ENCODE measurements at places on chromosomes 3 and 15.
A peak's percentile ranks its signal among the peaks of the same experiment; 100 is the strongest.

DNA sequence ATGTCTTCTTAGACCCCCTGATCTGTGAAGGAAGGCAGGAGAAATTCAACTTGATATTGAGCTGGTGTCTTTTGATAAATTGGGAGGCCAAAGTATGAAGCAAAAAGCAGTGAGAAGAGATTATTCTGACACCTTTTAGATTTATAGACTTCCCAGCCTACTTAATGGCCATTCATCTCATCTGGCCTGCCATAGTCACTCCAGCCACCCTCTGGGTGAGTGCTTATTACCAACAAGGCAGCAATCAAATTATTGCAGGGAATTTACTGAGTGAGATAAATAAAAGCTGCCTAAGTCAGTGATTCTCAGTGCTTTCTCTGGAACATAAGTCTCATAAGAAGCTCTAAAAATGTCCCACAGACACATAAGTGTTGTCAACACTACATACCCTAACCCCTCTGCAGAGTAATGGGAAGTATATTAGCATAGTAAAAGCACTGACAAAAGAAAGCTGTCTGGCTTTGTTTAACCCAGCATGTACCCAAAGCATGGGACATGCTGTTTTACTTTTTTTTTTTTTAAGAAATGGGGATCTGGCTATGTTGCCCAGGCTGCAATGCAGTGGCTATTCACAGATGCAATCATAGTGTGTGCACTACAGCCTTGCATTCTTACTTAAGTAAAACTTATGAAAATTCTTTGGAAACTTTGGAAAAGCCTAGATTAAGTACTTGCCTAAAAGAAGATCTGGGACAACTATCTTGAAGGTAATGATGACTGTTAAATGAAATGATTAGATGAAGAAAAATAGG, 725.3 kb downstream of the TUSC7 start:
- no peak for DNase-seq

DNA sequence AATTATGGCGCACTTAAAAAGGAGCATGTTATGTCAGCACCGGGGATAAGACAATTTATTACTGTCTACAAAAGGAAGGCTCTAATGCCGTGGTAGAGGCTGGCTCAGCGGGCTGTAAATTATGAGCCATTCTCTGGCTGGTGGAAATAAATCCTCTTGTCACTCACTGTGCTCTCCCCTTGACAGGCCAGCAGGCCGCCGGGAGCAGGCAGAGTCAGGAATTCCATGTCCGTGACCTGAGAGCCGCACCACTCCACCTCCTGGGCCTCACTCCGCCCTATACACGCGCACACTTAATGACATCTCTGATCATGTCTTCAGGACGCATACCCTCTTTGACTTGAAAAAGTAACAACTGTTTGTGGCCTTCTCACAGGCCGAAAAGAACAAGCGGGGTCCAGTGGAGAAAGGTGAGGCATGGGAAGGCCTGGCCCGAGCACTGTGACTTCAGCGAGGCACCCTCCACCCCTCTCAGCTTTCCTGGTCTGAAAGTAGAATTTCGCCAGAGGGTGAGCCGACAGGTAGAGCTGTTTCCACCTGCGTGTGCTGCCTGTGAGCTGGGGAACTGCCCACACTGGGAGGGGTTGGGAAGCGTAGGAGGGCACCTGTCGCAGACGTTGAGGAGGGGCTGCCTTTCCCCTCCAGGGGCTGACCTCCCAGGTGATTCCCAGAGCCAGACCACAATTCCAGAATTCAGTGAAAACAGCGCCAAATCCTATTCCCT, 13.2 kb upstream of the PCSK6 start:
- no peak for DNase-seq

- no peak for DNase-seq
These were observed 38.2 kb downstream of the FILIP1L start for GRCh38 chr3:100075851-100076730.

- no peak for DNase-seq
These were observed 93.1 kb downstream of the FRMD5 start for GRCh38 chr15:44101944-44102343.

- no peak for DNase-seq
These were observed 1.2 kb upstream of the HYAL1 start for GRCh38 chr3:50304601-50305000.

- DNase-seq = no peak
These were observed 31.1 kb downstream of the FBXL22 start for GRCh38 chr15:63628123-63628822.

DNA sequence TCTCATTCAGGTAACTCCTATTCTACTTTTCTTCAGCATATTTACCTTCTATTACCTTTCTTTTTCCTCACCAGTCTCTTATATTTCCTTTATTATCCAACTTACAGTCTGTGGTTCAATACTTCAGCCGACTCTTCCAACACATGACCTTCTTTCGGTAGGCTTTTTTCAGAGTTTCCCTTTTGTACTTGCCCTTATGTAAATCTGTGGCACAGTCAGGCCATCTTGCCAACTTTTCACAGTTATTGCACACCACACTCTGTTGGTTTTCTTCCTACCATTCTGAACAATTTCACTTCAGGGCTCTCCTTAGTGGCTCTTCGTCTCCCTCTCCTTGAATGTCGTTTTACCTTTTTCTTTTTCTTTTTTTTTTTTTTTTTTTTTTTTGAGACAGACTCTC, 427.8 kb downstream of the LPP start:
- DNase-seq = no peak

DNA sequence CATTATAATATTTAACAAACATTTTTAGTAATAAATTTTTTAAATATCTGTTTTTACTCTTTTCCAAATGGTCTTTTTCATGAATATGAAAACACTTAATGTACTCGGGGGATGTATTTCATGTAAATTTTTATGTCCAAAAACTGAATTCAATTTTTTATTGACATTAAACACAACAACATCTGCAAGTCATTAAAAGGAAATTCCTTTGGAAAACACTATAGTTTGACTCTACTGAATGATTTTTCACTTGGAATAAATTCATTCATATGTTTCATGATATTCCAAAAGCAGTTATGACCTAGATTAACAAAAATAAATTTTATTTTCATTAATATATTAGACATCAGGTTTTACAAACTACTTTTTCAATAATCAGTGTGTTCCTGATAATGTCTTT, 239.8 kb upstream of the AGTR1 start:
- no peak for DNase-seq

- no peak for DNase-seq
These were observed 61.4 kb downstream of the ZNF609 start for GRCh38 chr15:64521726-64522164.

- peak; percentile 55 for DNase-seq
These were observed 2.8 kb downstream of the SQOR start for GRCh38 chr15:45637552-45638033.

- no peak for DNase-seq
These were observed 23.9 kb upstream of the XIRP1 start for GRCh38 chr3:39216176-39216790.

GRCh38 chr3:30113906-30114305, 492.5 kb upstream of the TGFBR2 start:
- DNase-seq = no peak

DNA sequence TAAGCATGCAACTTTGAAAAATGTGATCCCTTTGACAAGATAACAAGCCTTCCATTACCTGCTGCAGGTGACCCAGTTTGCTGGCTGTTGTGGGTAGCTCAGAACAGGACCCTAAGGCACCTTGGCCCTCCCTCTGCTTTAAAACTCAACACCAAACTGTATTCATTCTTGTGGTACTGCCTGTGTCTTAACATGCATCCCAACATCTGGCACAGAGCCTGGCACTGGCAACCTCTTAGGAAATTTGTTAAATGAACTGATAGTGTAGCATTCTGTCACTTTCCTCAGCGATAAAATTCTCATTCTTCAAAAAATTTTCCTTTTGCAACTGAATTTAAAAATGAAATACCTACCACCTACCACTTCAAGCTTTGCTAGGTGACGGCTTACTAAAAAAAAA, 287.3 kb upstream of the ADAMTS9 start:
- no peak for DNase-seq

- no peak for DNase-seq
These were observed 20.9 kb upstream of the MELTF start for GRCh38 chr3:197050511-197050910.

DNA sequence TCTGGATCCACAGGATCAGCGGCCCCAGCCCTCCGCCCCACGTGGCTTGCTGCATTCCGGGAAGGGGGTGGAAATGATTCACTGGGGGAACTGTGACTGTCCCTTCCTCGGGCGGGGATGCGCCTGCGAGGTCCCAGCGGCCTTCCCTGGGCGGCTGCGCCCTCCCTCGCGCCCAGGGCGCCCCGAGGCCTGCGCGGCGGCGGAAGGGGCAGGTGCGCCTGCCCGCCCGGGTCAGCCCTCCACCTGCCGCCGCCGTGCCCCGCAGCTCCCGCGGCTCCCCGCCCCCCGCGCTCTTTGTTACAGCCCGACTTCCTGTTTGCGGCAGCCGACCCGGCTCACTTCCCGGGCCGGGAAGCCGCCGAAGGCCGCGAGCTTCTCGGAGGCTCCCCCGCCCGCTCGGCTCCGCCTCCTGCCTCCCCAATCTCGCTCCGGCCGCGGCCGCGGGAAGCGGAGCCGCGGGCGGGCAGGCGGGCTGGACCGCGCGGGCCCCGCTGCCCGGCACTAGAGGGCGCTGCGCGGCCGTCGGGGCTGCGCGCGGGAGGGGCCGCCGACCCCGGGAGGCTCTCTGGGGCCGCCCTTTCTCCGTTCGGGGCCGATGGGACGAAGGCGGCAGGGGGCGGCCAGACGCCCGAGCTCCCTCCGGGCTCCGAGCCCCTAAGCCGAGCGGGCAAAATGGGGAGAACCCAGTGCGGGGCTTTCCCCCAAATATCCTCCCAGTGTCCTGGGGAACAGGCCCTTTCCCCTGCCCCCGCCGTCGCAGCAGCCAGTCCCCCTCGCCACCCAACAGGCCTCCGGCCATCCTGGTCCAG, 11.5 kb upstream of the CHAC1 start:
- DNase-seq = peak; percentile 33

GRCh38 chr3:98651780-98652077, 58.3 kb upstream of the CPOX start:
- DNase-seq = no peak

DNA sequence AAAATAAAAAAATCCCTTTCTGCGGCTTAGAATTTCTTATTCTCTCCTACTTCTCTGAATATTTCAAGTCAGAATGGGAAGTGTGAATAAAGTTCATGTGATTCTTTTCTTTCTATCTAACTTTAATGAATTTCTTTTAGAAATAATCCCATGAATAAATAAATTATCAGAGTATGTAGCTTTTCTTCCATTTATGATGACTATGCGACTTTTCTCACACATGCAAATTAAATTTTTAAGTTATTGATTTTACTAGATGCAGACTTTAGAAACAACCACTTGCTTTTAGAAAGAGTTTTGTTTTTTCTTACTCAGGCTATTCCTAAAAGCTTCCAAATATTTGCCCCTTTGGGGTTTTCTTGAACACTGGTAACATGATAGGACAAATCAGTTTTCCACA, 477.7 kb upstream of the AGTR1 start:
- DNase-seq = no peak

GRCh38 chr15:52071570-52071969, 41.0 kb downstream of the BCL2L10 start:
- DNase-seq = no peak

- peak; percentile 14 for DNase-seq
These were observed 355.4 kb downstream of the OTOL1 start for GRCh38 chr3:161851941-161852566.

- peak; percentile 38 for DNase-seq
These were observed 4.7 kb upstream of the RNF13 start for GRCh38 chr3:149808209-149808829.

GRCh38 chr3:108251265-108251664, 29.0 kb upstream of the IFT57 start:
- no peak for DNase-seq

All from stimulated activated CD4-positive, alpha-beta T cell treated with anti-CD3 and anti-CD28 coated beads, Interleukin-12 subunit alpha, Interleukin-12 subunit beta, amount 100 ng/mL, for 48 hours (primary cell).